ENCODE measurements at places on chromosomes 2 and 18. TPM values are rescaled to one million over a fixed set of nuclear protein-coding genes. Genes with fewer than 3 reads are reported as not detected.

The PECR gene
- 7.0 TPM for total RNA-seq

The TLK1 gene
- 28.1 TPM for total RNA-seq

The ATP6V1C2 gene
- total RNA-seq = not detected

The QPCT gene
- 1.7 TPM for total RNA-seq

The CRYGD gene
- total RNA-seq = not detected

The NR4A2 gene
- total RNA-seq = 0.41 TPM

GRCh38 chr2:237278568-237278967 is 135.4 kb downstream of the COL6A3 start:
- peak; percentile 97 for DNase-seq

DNA sequence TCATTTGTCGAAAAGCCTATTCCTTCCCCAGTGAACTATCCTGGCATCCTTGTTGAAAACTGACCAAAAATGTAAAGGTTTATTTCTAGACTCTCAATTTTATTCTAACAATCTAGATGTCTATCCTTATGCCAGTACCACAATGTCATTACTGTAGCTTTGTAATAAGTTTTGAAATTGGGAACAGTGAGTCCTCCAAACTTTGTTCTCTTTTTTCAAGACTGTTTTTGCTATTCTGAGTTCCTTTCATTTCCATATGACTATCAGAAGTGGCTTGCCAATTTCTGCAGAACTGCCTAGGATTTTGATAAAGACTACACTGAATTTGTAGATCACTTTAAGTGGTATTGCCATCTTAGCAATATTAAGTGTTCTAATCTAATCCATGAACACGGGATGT is 9.7 kb downstream of the STARD7 start:
- DNase-seq = no peak

- DNase-seq = no peak
Observed at GRCh38 chr2:236857246-236857645, 228.4 kb upstream of the COPS8 start.

GRCh38 chr2:205730701-205731582 is 48.6 kb downstream of the NRP2 start:
- peak; percentile 70 for DNase-seq

GRCh38 chr2:26818255-26818654 is 29.7 kb upstream of the DPYSL5 start:
- DNase-seq = no peak

DNA sequence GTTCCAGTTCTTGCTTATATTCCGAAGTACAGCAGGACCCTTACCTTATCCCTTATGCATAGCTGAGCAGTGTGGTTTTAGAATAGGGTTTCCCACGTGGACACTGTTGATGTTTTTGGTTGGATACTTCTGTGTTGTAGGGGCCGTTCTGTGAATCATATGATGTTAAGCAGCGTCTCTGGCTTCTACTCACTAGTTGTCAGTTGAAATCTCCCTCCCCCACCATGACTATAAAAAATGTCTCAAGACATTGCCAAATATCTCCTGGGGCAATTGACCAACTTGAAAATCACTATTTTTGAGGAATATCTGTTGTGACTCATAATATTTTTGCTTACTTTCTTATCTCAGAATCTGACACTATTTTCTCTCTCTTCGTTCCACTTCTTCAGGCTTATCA is 713.7 kb downstream of the TSN start:
- no peak for DNase-seq

DNA sequence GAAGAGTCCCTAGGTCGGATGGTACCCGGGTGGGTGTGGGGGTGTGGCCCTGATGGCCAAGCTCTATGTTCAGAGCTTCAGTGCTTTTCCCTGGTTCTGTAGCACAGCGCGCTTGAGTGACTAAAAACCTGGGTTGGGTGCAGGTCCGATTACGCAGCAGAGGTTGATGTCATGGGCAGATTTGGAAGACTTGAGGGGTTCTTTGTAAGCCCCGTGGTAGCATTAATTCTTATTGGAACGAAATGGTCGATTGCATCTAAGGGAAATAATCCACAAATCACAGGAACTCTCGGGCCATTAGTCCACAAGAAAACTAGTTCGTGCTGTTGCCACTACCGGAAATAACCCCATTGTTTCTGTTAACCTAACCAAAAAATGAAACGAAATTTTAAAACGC is 9.0 kb downstream of the HOXD8 start:
- no peak for DNase-seq

DNA sequence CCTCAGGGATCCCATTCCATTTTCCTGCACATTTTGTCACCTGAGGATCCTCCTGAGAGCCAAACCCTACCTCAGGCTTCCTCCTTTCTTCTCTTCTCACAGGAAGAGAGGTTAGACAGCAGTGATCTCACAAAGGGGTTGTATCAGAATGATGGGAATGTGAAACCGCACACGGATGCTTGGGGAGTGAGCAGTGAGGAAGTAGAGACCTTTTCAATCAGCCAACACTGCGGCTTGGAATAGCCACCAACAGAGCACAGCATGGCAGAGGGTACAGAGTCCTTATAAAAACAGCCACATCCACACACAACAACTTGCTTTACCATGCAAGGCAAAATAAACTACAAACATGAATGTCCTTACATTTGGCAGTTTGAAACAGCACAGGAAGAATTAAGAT is 8.7 kb downstream of the TMEM182 start:
- DNase-seq = no peak

DNA sequence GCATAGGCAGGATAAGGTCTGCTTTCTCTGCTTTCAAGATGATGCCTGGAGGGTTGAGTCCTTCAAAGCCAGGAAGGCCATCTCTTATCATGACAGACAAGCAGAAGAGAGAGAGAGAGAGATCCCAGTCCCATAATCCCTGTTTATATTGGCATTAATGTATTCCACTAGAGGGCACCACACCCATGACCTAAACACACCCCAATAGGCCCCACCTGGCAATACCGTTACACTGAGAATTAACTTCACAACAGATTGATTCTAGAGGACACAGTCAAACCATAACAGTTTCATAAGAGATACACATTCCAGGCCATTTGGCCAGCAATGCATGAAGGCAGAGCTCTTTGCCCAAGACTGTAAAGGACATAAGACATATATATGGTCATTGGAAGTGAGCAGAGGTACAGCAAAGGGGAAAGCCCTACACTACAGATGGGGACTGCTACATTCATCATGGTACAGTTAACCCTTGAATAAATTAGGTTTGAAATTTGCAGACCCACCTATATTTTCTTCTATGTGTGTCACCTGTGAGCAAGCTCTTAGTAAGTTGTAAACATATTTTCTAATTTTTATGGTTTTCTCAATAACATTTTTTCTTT is 1516.1 kb downstream of the RPIA start:
- peak; percentile 16 for DNase-seq

DNA sequence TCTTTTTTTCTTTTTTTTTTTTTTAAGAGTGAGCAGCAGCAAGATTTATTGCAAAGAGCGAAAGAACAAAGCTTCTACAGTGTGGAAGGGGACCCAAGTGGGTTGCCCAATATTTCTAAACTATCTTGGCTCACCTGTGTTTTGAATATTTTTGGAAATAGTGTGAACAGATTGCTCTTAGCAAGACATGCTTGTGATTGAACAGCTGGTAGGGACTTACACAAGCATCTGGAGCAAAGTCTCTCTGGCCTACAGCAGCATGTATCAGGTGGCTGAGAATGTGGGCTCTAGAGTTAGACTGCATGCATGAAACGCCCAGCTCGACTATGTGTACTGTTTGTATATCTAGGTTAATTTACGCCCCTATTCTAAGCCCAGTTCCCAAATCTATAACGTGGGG is 40.3 kb upstream of the FBXO11 start:
- no peak for DNase-seq

GRCh38 chr18:457140-457519 is 43.4 kb downstream of the COLEC12 start:
- DNase-seq = peak; percentile 95

DNA sequence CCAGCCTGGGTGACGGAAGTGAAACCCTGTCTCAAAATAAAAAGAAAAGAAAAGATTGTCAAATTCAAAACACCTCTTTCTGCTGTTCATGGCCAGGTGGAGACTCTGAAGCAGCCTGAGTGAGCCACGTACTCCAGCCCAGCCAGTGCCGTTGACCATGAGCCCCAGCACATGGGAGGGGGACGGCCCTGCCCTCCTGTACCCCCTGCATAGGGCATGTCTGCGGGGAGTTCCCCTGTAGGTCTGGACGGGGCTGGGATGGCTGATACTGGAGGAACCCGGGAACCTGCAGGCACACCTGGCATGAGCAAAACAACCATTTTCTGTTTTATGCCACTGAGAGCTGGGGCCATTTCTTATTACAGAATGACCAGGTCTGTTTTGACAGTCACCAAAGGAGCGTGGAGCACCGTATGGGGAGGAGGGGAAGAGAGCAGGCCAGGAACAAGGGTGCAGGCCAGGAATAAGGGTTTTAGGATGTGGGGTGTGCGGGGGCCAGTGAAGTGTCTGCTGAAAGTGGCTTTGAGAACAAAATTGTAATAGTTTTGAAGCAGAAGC is 30.1 kb downstream of the TMEM18 start:
- no peak for DNase-seq

DNA sequence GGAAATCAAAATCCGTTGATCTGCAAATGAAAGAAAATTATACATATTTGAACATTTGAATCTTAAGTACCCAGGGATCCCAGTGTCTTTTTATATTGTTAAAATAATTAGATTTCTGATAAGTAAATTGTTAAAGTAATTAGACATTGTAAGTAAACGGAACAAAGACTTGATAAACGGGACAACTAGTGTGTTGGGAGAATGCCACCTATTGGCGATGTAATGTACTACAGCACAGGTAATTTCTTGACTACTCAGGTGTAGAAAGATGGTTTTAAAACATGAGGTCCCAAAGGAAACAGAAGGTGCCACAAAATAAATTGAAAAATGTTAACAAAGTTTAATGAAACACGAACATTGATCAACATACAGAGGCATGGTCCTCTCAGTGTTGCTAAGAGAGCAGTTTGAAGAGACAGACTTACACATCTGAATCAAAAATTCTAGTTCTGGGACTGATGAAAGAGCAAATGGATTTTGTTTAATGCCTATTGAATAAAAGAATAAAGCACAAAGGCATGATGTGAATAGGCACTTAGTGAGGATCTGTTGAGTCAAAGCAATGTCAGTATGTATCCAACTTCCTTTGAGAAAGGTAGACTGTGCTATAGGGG is 103.4 kb upstream of the RASGRP3 start:
- peak; percentile 50 for DNase-seq

DNA sequence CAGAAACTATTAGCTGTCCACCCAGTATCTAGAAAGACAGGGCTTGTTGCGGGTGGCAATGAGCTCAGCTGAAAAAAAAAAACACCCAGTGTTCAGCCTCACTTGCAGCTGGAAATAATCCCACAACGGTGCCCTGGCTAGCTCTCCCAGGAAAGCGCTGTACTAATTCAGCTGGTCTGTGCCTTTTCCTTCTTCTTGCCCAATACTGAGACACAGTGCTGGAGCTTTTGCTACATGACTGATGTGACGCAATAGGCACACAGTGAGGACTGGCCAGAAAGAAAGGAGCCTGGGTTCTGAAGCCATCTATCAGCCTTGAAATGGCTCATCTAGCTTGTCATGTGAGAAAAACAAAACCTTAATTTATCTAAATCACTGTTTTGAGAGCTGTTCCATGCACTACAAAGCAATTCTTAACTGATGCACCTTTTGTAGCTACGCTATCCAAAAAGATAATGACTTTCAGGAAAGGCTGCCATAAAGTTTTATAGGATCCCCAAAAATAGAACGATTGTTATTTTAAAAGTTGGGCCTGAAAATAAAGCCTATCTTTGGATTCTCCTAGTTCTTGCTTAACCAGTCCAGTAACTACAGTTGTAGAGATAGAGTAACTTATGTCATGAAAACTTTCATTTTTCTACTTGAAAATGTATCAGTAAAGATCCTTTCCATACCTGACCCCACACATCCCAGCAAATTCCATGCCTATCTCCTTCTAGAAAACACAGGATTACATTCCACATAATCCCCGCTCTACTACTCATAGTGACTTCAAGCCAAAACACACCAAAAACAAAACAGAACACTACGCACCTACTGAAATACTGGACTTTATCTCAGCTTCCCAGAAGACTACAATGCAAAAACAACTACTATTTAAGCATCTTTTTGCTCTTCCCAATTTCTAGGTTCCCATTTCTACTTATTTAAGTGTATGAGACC is 15.9 kb downstream of the KIDINS220 start:
- peak; percentile 81 for DNase-seq

DNA sequence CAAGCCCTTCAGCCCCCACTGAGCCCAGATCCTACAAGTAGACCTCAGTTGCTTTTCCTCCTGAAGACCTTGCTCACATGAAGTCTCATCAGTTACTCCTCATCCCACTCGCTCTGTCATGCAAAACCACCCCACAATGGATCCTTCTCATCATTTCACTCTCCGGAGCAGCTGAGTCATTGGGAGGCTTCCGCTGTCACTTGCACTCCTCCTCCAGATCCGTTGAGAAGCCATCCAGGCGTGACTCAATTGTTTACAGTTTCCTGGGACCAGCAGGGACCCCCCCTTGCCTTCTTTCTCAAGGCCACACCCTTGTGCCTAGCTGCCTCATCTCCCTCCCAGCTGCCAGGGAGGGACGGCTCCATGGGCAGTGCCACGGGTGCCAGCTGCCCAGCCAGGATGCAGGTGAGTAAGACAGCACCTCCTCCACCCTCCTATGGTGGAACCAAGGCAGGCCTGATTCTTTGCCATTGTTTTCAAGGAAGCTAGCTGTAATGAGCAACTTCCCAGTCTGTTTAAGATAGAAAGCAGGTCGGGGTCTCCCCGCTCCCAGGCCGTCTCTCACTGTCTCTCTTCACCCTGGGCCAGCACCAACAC is 16.3 kb downstream of the GPR55 start:
- DNase-seq = peak; percentile 37

GRCh38 chr2:194545978-194546377 is 1111.0 kb upstream of the SLC39A10 start:
- DNase-seq = no peak

DNA sequence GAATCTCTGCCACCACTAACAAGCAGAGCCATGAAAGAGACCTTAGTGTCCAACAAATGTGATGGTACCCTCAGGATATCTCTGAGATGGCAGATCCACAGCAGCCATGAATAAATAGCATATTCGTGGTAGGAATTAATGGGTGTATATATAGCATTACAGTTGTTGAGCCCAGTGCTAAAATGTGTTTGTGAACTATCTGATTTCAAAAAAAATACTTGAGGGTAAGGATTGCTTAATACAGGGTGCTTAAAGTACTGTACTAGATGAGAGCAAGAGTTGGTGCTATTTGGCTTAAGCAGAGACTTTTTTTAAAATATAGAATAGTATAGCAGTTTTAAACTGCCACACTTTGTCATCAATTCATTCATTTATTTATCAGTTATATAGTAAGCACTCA is 101.5 kb upstream of the GALNT5 start:
- no peak for DNase-seq

DNA sequence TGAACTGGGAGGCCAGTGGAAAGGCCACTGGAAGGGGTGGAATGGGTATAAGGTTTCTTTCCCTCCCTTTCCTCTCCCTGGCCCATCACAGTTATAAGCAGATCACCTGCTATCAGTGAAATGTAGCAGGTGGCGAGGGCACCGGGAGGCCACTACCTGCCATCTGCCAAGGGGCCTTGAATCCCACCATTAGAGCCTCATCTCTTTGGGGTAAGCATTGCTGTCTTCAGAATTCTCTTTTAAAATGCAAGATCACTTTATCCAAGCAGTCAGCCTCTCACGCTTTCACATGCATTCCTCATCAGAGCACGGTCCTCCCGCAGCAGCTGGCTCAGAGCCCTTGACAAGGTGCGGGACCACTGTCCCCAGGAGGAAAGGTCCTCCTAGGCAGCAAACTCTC is 268.5 kb downstream of the CELF4 start:
- DNase-seq = no peak
